ENCODE measurements at places on chromosomes 4 and X.

GRCh38 chr4:95409750-95410149, 139.0 kb downstream of the UNC5C start:
- no peak for DNase-seq

GRCh38 chrX:20529711-20530110, 263.0 kb upstream of the RPS6KA3 start:
- no peak for DNase-seq

DNA sequence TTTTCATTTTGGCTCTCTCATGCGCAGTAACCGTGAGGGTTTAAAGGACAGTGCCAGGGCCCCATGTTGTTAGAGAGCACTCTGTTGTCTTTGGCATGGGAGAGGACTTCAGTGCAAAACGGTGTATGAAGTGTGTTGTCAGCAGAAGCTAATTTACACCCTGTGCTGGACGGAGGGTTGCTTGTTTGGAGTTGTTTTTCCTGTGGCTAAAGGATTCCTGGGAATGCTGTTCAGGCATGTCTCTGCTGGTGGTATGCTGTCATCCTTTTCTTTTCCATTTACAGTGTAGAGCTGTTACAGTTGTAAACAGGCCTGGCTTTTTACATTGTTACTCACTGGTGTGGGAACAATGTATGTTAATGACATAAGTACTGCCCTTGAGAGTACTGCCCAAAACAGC, 206.3 kb downstream of the CBR4 start:
- DNase-seq = no peak

DNA sequence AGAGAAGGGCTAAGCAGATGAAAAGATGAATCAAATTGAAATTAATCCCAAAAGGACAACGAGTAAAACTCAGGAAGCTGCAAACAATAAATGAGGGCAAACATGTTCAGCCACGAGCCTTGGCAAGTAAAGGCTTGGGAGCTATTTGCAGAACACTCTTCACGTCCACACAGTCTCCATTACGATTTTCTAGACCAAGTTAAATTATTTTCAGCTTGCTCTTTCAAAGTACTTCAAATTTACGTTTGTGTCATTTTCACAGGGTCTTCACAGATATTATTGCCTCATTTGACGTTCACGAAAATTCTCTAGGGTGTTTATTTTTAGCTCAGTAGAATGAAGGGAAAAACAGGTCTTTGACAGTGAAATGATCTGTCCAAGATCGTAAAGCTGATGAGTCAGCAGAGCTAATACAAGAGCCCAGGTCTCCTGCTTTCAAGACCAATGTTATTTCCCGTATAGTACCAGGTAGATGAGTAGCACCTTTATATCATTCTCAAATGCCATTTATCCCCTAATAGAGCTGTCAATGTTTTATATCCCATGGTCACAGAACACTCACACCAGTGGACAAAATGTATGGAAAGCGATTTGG, 20.9 kb downstream of the KLB start:
- DNase-seq = no peak

DNA sequence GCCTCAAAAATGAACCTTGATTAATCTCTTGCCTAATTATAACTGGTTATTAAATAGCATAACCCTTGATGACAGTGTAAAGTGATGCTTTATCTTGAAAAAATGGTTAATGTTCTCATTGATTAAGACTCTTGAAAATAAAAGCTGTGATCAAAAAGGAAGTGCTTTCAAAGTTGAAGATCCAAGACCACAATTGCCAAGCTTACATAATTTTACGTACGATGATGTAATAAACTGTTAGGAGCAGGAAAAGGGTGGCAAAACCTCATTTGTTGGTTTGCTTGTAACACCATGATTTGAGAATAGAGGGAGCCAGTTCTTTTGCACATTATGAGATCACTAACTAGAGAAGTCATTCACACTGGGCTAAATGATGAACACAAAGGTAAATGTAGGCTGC, 322.2 kb downstream of the ADGRL3 start:
- DNase-seq = no peak

DNA sequence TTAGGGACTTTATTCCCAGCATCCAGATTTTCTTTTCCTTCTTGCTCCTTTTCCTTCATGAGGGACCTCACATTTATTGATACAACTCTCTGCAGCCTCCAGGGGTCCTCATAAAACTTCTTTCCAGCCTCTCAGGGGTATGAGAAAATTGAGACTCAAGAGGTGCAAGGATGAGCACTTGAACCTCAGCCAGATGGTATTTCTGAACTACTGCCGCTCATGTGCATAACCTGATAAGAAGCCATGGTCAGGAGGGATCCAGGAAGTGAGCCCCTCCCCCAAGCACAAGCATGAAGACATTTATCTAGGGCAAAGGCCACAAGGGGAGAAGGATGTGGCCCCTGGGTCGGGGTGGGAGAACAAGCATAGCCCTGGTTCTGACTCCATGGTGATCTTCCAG, 73.3 kb downstream of the TSPAN7 start:
- DNase-seq = no peak

DNA sequence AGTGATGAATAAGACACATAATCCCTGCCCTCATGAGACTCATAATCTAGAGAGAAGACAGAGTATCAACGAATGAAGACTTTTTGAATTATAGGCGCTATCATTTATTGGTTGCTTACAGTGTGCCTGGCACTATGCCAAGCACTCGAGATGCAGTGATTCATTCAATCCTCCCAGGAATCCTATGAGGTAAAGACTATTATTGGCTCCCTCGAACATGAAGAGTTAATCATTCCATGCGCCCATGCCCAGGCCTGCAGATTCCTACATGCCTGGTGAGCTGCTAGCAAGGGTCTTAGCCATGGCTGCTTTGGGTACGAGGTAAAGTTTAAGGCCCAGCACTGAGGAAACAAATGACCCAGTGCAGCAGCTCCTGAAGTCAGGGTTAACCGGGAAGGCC, 47.0 kb downstream of the TEX13B start:
- no peak for DNase-seq

GRCh38 chr4:23837371-23837770, 52.5 kb downstream of the PPARGC1A start:
- DNase-seq = no peak

- DNase-seq = no peak
Observed at GRCh38 chr4:21507439-21507838, 441.1 kb downstream of the KCNIP4 start.

DNA sequence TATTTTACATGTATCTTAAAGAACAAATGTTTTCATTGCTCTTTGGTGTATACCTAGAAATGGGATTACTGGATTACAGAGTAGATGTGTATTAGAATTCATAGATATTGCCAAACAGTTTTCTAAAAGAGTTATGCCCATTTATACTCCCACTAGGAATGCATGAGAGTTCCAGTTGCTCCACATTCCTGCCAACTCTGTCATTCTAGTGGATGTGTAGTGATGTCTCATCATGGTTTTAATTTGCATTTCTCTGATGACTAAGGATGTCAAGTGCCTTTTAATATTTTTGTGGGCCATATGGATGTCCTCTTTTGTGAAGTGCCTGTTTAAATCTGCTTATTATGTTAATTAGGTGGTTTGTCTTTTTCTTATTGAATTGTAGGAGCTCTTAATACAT, 65.6 kb upstream of the BMP2K start:
- no peak for DNase-seq
